Stimulated activated naive CD8-positive, alpha-beta T cell treated with anti-CD3 and anti-CD28 coated beads, Interleukin-15, Interleukin-2, amounts not matched to agents 100 U/mL and 50 U/mL, for 24 hours (primary cell): ENCODE measurements at places on chromosomes 12 and 14.

- no peak for DNase-seq
Observed at GRCh38 chr12:47097276-47097896, 17.6 kb upstream of the AMIGO2 start.

DNA sequence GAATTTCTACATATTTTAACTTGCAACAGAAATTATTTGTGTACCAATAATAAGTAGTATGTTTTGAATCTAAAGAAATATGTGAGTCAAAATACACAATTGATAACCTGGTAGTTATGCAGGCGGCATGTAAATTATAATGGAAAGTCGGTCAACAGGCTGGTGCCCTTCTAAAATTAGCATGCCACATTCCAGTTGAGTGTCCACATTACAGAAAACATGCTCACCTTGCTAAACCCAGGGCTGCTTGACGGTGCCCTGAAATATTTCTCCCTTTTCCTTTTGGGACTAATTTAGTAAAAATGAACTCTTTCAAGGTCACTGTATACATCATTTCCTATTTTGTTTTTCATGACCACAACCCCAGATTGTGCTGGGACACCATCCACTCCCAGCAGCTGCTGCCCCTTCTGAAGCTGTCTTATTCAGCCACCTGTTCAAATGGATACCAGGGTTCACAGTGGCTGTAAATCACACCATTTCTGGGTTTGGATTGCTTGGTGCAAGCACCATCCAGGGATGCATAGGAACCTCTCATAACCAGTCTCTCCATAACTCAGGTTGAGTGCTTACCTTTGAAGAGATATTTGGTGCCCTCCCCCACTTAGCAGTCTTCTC, 110.6 kb downstream of the ANO6 start:
- DNase-seq: no peak

DNA sequence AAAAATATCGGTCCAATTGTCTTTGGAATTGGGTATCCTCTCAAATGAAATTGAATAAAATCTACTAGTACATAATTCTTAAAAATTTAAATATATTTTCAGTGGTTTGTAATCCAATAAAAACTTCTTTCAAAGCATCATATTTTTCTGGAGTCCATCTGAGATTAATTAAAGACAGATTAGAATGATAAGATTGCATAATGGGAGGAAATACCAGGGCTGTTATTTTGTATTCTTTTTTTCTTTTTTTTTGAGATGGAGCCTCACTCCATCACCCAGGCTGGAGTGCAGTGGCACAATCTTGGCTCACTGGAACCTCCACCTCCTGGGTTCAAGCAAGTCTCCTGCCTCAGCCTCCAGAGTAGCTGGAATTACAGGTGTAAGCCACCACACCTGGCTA, 103.8 kb downstream of the TMTC3 start:
- no peak for DNase-seq

GRCh38 chr12:13628067-13628466, 353.3 kb downstream of the GRIN2B start:
- DNase-seq: no peak

DNA sequence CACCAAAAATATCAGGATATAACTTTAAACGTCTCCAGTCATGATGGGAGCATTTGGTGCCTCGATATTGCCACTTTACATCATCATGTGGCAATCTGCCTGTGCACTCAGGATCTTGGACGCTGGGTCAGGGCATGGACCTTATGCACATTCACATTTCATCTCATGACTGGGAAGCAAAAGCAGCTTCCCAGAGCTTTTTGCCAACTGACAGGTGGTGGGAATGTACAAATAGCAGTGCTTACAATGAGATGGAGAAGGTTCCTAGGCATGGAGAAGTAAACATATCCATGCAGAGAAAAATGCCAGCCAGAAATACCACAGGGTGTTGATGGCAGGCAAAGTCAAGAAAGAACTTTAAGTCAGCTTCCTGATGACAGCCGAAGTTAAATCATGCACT, 30.3 kb downstream of the EFCAB11 start:
- DNase-seq: no peak

- DNase-seq: no peak
Observed at GRCh38 chr12:100515968-100516367, 42.3 kb downstream of the NR1H4 start.

GRCh38 chr12:118706437-118706836, 274.9 kb upstream of the SRRM4 start:
- DNase-seq: no peak

GRCh38 chr12:1474041-1474573, 120.3 kb downstream of the FBXL14 start:
- DNase-seq: peak; percentile 21

DNA sequence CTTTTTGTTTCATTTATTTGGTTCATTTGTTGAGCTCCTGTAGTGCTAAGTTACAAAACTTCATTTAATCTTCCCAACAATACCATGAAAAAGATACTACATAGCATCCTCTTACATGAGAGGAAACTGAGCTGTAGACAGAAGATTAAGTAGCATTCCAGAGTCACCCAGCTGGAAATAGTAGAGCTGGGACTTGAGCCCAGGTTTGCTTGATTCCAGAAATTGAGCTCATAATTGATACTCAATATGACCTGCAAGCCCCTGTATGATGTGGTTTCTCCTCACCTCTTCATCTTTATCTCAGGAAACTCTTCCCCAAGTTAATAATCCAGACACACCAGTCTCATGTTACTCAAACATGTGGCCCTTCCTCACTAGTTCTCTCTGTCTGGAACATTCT, 87.0 kb upstream of the DAAM1 start:
- DNase-seq: no peak

- DNase-seq: no peak
Observed at GRCh38 chr12:116284396-116284795, 6.9 kb upstream of the MED13L start.

GRCh38 chr12:6459004-6459337, 7.1 kb downstream of the TAPBPL start:
- no peak for DNase-seq

DNA sequence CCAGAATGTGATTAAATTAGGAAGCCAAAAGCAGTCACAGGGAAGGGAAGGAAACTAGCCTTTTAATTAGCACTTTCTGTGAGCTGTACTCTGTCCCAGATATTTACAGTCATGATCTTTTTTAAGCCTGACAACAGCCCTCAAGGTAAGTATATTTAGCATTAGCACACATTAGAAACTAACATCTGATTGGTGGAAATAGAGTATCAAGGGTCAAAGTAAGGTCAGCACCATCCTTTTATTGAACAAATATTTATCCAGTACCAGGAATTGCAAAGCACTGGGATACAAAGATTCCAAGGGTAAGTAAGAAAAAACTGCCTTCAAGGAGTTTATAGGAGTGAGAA, 28.2 kb downstream of the RPGRIP1 start:
- DNase-seq: no peak

DNA sequence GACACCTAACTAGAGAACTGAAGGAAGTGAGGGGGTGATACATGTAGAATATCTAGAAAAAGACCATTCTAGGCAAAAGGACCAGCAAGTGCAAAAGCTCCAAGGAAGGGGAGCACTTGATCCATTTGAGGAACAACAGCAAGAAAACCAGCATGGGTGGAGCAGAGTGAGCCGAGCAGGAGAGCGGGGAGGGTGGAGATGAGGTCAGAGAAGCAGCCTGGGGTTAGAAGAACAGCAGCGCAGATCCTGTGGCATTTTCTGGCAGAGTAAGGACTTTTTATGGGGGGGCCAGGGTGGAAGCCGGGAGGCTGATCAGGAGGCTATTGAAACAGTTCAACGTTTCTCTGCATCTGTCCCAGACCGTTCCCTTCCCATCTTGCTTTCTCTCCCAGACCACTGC, 24.5 kb upstream of the TMCC3 start:
- no peak for DNase-seq

GRCh38 chr14:87503711-87504110, 489.3 kb downstream of the GALC start:
- no peak for DNase-seq

DNA sequence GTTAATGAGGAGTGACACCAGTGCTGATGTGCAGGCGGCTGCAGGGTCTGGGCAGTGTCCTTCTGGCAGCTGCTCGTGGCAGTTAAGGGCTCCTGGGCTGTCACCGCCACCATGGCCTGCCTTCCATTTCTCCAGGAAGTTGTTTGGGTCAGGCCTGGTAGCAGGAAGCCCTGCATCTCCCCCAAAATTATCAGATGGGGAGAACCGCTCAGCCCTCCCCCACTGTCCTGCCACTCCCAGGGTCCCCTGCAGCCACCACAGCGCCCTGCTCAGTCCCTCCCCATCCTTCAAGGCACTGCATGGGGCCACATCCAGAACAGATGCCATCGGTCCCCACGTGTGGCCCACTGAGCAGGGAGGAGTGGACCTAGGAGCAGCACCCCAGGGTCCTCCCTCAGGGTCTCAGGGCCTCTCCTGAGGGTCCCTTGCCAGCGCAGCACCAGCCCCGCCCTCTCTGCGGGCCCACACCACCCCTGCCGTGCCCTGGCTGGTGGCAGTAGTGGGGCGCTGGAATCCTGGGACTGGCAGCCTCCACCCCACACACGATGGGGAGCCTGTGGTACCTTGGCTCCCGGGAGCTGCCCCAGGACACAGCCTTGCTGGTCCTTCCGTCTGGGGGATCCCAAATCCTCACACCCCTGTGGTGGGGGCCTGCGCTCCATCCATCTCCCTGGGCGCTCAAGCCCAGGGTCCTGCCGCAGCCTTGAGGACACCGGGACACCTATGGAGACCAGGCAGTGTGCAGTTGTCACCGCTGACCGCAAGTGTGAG, 10.3 kb upstream of the AMN start:
- no peak for DNase-seq

- DNase-seq: peak; percentile 59
Observed at GRCh38 chr14:64549791-64550620, at the start of gene PPP1R36. PPP1R36 (plus strand) TSS chr14:64549961; CDS start chr14:64549998, 37 bp downstream.

GRCh38 chr12:89370421-89370831, 18.1 kb upstream of the DUSP6 start:
- no peak for DNase-seq

GRCh38 chr14:88421286-88421685, 35.8 kb downstream of the SPATA7 start:
- no peak for DNase-seq

DNA sequence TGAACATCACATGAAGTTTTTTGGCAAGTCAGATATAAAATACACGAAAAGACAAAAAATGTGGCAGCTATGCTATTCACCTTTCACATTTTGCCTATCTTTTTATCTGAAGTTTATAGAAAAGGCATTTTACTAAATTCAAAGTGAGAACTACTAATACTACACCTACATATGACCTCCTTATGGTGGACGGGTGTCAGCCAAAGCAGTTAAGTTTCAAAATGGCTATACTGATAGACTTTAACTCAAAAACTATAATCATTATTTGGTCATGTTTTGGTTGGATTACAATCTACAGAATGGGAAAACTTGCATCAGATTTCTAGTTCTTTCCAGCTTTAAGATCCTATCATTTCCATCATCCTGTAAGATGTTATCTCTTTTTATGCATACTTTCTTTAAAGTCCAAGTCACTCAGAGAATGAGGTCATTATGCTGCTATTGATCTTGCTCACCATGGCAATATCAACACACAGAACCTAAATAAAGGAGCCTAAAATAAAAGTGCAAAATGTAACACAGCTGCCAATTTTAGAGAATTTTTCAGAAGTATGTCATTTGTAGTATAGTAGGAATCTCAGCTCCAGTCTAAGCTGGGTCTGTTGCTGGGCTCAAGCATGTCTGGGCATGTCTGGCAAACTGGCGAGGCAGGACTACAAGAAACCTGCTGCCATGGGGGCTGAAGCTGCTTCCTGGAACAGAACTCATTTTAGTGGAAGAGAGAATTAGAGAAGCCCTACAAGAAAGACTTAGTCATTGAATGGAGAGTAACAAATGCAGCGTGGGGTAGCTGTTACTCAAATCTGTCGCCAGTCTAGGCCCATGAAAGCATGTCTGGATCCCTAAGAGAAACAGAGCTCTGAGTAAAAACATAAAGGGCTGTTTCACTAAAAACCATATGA, 7.6 kb upstream of the AEBP2 start:
- DNase-seq: peak; percentile 43

- DNase-seq: peak; percentile 13
Observed at GRCh38 chr12:24561882-24562770, 386.8 kb downstream of the BCAT1 start.

DNA sequence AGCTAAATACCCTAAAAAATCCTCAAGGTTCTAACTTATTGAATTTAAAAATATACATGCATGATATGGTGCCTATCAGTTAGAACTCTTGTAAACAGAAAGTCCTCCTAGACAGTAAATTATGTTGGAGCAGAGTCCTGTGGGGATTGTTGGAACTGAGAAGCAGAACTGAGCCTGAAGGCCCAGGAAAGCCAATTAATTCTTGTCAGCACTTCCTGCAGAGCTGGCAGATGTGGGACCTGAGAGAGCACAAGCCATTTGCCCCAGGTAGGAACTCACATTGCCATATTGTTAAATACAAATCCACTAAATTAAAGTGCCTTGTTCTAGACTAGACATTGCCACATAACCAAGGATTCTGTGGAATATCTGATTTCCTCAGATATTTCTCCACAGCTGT, 117.1 kb downstream of the RTN1 start:
- no peak for DNase-seq

DNA sequence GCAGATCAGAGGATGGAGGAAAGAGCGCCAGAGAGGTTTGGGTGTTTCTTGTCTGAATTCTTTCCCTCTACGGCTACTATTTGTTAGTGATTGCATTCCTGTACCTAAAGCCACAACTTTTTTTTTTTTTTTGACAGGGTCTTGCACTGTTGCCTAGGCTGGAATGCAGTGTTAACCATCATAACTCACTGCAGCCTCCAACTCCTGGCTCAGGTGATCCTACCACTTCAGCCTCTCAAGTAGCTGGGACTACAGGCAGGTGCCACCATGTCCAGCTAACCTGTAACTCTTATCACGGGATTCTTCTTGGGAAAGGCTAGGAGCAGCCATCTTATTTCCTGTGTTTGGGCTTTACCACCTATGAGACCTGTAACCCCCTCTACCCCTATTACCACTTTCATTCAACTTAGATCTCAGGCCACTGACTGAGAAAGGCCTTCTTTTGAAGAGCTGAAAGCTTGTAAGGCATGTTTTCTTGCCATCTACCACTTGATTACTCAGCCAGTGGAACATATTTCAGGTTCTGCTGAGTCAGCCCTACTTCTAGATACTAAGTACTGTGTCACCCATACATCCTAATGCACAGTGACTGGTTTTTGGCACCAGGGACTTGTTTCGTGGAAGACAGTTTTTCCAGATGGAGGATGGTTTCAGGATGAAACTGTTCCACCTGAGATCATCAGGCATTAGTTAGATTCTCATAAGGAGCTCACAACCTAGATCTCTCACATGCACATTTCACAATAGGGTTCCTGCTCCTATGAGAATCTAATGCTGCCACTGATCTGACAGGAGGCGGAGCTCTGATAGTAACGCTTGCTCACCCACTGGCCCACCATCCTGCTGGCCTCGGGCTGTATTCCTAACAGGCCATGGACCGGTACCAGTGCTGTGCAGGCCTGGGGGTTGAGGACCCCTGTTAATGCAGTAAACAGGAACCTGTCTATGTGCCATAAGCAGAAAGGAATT, 6.9 kb downstream of the VEZT start:
- DNase-seq: no peak

DNA sequence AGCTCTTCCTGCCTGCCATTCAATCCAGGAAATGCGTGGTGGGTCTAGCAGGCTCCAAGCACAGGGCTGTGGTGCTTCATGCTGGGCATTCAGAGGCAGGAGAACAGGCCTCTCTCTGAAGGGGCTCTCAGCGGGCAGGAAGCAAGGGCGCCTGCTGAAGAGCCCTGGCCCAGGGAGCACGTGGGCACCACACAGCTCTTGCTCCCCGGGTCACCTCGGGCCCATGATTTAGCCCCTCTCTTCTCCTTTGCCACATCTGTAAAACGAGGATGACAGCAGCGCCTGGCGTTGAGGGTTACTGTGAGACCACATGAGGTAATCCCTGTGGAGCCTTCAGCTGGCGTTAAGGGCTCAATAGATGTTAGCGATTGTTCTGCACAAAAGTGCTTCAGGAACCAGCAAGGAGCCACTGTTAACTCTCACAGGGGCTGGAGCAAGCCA, 37.6 kb upstream of the SPTLC2 start:
- no peak for DNase-seq
